ENCODE measurements at places on chromosomes 1 and 21.

GRCh38 chr1:7584643-7585042, 186.5 kb upstream of the VAMP3 start:
- DNase-seq: no peak

GRCh38 chr1:80217377-80217986, 1211.0 kb upstream of the ADGRL4 start:
- DNase-seq: no peak

- DNase-seq: no peak
Observed at GRCh38 chr1:13517193-13517812, 3.5 kb upstream of the LRRC38 start.

GRCh38 chr1:35691571-35692220, 27.0 kb downstream of the C1orf216 start:
- DNase-seq: no peak

GRCh38 chr1:154104433-154105082, 50.3 kb downstream of the NUP210L start:
- no peak for DNase-seq

GRCh38 chr1:225770561-225771248, 6.9 kb upstream of the SRP9 start:
- no peak for DNase-seq
